ENCODE measurements at places on chromosomes 6 and 20.
A peak's percentile ranks its signal among the peaks of the same experiment; 100 is the strongest.

DNA sequence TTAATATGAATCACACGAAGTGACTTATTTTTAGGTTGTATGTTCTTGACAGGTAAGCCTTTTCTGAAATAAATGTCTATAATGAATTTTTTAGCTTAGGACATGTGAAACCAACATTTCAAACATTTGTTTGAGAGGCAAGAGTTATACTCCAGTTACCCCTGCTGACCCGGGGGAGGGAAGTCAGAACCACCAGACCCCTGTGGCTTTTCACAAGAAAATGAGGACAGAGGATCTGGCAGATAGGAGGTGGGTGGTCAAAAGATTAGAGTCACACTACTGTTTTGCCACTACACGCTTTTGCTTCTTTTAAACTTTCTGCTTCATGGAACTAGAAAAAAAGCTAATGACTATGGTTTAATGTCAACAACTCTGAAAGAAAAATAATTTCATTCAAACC, 27.5 kb upstream of the ADGRF4 start:
- DNase-seq = no peak

- DNase-seq = peak; percentile 12
Measured at GRCh38 chr6:49453221-49453620, 9.8 kb downstream of the MMUT start.

DNA sequence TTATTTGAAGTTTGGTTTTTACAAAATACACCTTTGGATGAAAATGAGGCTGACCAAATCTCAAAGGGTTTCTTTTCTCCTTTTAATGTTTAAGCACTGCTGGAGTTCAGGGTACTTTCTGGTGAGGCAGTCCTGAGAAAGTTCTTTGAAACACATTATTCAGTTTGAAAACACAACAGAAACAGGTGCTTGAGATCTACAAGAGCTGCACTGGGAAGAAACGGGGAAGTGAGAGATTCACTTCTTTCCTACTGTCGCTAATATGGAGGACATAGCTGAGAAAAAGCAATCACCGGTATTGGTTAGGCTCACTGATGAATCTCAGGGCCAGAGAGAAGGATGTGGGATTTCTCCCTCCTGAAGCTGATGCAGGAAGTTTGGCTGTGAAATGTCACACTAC, 22.9 kb upstream of the TMEM170B start:
- no peak for DNase-seq

- DNase-seq = no peak
Measured at GRCh38 chr6:139925894-139926641, 551.6 kb upstream of the CITED2 start.

GRCh38 chr6:85498596-85499258, 48.8 kb downstream of the NT5E start:
- no peak for DNase-seq

DNA sequence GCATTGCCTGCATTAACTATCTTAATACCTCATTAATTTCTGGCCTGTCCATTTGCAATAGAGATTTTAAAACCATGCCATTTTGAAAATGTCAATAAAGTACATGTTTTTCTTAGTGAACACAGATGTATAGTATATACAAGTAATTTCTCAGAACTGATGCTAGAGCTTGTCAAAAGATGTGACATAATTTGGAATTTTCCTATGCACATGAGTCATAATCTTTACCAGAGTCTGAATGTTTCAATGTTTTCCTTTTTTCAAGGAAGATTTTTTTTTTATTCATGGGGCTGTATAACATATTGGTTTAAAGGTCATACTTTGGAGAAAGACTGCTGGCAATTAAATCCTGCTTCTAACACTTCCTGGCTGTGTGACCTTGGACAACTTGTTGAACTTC, 1347.5 kb upstream of the ADGRB3 start:
- DNase-seq = no peak

DNA sequence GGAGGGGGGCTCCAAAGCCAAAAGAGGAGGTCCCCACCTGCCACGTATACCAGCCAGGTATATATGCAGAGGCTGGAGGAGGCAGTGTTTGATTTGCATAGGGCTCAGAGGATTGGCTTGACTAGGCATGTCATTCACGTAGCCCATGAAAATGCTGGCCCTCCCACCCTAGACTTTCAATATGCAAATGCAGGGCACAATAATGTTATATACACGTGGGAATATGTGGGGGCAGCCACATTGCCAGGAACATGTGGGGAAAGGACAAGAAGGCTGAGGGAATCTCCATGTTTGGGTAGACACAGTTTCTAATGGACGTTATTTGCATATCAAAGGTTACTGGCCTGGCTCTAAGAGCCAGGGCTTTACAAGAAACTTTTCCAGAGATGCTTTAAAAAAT, 301.8 kb downstream of the FARS2 start:
- DNase-seq = no peak

GRCh38 chr6:11918739-11919605, 93.1 kb upstream of the HIVEP1 start:
- DNase-seq = peak; percentile 49

GRCh38 chr20:18717062-18717461, 96.5 kb upstream of the SCP2D1 start:
- DNase-seq = no peak

DNA sequence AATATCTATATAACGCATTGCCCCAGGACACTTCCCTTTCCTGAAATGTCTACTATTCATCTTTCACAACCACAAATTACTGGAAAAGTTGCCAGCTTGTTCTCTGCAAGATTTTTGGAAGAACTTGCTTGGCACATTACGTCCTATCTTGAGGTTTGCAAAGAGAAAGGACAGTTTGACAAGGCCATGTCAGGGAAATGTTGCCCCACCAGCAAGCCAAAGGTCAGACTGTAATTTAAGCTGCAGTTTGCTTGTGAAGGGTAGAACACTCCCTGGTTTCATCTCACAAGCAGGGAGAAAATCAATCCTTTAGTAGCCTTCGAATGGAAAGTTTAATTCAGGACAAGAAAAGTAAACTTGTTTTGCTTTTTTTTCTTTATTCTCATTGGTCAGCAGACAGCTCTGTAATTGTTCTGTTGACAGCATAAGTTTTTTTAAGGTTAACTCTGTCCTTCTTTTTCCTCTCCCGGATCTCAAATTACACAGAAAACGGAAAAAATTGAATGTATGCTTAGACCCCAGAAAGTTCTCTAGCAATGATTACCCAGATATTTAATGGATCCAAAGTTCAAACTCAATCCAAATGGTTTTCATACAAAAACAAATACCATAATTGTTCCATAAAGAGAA, 541.8 kb upstream of the NRSN1 start:
- no peak for DNase-seq

DNA sequence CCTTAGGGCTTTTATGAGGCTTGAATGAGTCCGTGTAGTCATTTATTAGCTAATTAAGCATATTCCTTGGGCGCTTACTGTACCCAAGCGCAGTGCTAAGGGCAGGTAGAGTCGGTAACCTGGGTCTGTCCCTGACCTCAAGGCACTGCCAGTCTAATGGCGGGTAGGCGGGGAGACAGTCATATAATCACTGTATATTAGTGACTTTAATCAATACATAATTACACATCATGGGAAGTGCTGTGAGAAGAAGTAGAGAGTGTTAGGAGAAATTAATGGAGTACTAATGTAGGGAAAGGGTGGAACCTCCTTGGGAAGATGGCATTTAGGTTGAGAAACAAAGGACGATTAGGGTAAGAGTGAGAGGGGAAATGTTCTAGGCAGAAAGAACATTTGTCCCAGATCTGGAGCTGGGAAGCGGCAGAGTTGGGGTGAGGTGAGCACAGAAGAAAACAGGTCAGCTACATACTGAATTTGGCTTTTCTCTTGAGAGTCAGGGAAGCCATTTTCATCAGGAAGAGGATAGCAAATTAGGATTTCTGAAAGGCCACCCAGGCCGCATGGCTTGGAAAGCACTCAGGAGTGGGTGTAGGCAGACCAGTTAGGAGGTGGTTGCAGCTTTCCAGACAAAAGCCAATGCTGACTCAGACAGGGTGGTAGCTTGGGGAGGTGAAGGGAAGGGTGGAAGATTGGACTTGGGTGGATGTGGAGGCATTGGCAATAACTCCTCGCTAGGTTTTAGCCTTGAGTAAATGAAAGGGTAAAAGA, 954 bp upstream of the BLCAP start:
- no peak for DNase-seq
